ENCODE measurements at places on chromosomes 13 and 19. TPM values are rescaled to one million over a fixed set of nuclear protein-coding genes. Genes with fewer than 3 reads are reported as not detected.

DNA sequence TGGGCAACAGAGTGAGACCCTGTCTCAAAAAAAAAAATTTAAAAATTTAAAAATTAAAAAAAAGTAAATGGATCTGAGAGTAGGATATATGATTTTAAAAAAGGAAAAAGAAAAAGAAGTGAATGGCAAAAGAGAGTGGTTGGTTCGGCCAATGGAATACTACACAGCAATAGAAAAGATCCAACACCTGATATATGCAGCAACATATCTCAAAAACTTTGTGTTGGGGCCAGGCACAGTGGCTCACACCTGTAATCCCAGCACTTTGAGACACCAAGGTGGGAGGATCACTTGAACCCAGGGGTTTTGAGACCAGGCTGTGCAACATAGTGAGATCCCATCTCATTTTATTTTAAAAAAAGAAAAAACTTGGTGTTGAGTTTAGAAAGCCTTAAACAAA, 1.4 kb upstream of the LYPD3 start:
- DNase-seq: no peak

DNA sequence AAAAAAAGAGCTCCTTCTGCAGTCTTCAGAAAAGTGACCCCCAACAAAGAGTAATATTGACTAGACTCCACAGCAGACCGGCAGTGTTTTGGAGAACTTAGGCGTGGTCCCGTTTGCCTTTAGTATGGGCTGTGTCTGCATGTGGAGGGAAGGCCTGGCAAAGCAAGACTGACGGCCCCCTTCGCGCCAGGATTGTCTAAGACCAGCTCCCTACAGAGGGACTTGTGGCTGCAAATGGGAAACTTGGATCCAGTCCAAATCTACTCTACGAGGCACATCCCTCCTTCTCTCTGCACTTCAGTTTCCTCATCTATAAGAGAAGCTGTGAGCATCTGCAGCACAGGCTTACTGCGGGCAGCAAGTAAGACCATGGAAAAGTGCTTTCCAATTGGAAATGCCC, 350.0 kb downstream of the ZNF536 start:
- DNase-seq: no peak

GRCh38 chr13:32427852-32428580, at the start of gene N4BP2L1:
Gene N4BP2L1 (minus strand): TSS chr13:32428130. CDS start chr13:32428082, 48 bp downstream.
- peak; percentile 73 for DNase-seq

DNA sequence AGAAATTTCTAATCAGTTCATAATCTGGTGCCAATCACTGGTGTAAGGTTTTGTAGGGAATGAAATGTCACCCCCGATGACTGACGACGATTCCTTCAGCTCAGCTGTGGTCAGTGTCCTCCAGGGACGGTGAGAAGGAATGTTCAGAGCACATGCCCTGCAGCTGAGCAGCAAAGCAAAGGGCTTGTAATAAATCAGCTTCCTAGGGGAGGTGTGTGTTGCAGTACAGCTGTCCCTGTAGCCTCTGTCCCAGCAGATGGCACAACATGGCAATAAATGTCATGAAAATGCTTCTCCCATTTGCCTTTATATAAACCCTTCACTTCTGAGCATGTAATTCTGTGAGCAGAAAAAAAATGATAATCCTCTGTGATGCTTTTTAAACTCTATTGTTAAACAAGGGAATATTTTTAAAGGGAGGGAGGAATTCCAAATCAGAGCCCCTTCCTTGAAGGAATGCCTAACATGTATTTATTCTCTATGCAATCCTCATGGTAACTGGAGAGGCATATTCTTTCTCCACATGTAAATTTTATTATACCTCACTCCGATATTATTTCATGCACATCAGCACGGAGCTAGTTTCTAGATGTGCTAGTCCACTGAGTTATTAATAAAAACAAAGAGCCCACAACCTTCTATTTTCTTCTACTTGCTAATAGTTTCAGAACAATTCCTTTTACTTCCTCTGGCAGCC, 102.5 kb downstream of the FAM216B start:
- no peak for DNase-seq

GRCh38 chr13:50277127-50277526, 261.9 kb downstream of the KCNRG start:
- no peak for DNase-seq

- no peak for DNase-seq
Observed at GRCh38 chr19:46637224-46637623, 1.2 kb upstream of the GNG8 start.

GRCh38 chr19:2242092-2242537, 5.5 kb downstream of the SF3A2 start:
- DNase-seq: no peak

- DNase-seq: no peak
Observed at GRCh38 chr13:36778083-36778671, 40.8 kb upstream of the RFXAP start.

GRCh38 chr19:14091813-14092462, 1.4 kb upstream of the SAMD1 start:
- DNase-seq: peak; percentile 31

DNA sequence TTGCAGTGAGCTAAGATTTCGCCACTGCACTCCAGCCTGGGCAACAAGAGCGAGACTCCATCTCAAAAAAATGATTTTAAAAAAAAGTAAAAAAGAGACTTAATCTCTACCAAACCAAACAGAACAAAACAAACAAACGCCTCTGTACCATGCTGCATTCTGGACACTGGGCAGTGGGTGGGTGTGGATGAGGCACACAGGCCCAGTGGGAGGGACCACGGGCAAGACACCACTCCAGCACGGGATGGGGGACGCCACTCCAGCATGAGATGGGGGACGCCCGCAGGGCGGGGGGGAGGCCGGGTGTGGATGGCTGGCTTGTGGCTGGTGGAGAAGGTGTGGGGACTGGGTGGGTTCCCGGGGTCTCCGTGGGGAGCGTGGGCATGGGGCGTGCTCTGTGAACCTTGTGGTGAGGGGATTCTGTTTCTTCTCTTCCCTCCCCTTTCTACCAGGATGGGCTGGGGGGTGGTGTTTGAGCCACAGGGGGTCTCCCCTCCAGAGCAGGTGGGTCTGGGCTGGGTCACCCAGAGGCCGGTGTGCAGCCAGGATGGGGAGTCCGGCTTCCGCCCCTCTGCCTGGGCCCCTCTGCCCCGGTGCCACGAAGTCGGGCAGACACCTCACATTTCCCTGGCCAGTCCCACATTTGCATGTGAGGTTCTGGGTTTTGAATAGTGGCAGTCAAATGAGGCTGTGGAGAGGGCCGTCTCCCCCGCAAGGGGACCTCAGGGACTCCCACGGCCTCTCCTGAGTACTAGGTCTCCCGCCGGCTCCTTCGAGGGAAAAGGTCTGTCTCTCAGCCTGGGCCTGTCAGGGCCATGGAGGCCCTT, 23.9 kb upstream of the MATK start:
- no peak for DNase-seq

GRCh38 chr19:17829855-17830566, 8.7 kb upstream of the INSL3 start:
- no peak for DNase-seq

- no peak for DNase-seq
Observed at GRCh38 chr13:42680748-42681147, 100.6 kb upstream of the FAM216B start.

GRCh38 chr13:69999875-70000274, 107.8 kb upstream of the ATXN8OS start:
- DNase-seq: no peak

- DNase-seq: no peak
Observed at GRCh38 chr13:66821551-66821950, 408.6 kb downstream of the PCDH9 start.

- no peak for DNase-seq
Observed at GRCh38 chr13:105627270-105627669, 908.2 kb downstream of the EFNB2 start.

- DNase-seq: no peak
Observed at GRCh38 chr13:55439450-55439849, 1701.3 kb upstream of the PRR20A start.

GRCh38 chr19:35089554-35089953, 26.1 kb upstream of the FXYD3 start:
- DNase-seq: no peak

DNA sequence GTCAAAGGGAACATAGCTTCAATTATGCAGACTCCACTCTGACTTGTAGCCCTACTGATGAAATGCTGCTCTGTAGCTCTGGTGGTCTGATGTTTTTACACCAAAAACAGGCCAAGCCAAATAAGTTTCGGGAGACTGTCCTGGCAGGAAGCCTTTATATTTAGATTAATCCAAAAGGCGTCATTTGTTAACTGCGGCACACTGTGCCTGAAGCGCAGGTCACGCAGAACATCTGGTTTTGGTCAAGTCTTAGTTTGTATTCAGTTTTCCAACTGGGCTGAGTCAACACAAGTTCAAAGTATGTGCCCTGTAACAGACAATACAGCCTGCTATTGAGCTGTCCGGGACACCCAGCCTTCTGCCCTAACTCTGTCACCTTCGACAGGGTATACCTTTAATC, 154.6 kb upstream of the IPO5 start:
- no peak for DNase-seq

- no peak for DNase-seq
Observed at GRCh38 chr13:114194853-114195252, 15.8 kb downstream of the CFAP97D2 start.

- DNase-seq: peak; percentile 50
Observed at GRCh38 chr13:97434397-97435201, 630 bp downstream of the RAP2A start.

GRCh38 chr13:19597523-19597922, 35.9 kb upstream of the MPHOSPH8 start:
- no peak for DNase-seq

DNA sequence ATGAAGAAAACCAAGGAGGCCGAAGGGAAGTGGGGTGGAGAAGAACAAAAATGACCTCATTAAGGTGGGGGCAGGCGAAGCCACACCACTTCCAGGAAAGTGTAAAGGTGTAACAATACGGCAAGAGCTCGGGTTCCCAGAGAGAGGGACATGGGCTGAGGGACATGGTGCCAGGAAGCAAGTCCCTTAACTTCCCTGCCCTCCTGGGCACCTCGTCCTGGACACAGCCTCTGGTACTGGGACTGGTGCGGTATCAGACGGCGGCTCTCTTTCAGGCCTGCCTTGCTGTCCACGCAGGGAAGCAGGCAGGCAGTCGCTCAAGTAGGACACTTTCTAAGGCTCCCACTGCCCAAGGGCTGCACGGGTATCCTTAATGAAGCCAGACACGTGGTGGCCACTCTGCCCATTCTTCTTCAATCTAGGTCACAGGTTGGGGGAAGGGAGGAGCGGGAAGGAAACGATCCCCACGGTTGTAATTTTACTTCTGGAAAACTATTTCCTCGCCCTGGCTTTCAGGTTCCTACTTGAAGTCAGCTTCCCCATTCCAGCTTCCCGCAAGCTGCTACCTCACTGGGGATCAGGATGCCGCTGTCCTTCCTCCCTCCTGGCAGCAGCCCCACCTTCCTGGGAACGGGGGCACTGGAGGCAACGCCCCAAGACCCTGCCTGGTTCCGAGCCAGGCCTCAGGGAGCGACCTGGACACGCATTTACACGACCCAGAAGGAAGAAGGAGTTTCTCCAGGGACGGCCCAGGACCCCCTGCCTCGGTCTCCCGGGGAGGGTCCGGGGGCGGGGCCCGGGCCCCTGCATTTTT, 1.2 kb downstream of the AP3D1 start:
- no peak for DNase-seq

DNA sequence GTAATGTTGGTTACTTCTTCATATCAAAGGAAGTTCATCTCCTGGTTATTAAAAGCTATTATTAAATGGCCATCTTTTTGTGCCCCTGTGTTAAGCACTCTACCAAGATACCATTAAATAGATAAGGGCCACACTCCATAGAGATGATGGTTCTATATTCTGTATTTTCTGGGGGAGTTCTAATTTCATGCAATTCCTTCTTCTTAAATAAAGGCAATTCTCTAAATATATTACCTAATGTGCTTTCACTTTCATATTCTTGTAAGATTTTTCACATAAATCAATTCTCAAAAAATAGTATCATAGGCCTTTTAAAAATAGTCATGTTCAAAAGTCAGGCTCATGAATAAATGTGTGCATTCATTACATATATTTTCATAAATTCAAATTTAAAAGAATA, 47.0 kb upstream of the USPL1 start:
- no peak for DNase-seq

GRCh38 chr19:7460562-7460966, 28.3 kb downstream of the PEX11G start:
- no peak for DNase-seq

DNA sequence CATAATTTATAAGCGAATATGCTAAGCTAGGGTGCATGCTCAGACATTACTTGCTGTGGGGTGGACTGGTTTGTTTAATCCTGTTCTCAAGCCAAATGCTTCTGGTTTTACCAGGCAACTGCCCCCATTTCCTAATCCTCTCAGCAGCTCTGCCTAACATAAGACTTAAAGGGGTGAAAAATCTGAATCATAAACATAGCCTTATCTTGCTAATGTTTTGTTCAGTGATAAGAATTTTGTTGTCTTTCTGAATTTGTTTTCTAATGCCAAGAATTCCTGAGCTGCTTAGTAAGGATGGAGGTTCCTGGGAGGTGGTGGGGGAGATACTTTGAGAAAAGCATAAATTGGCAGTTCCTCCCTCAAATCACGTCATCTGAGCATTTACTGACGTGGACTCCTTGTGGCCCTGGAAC, 42.7 kb downstream of the ING1 start:
- no peak for DNase-seq

DNA sequence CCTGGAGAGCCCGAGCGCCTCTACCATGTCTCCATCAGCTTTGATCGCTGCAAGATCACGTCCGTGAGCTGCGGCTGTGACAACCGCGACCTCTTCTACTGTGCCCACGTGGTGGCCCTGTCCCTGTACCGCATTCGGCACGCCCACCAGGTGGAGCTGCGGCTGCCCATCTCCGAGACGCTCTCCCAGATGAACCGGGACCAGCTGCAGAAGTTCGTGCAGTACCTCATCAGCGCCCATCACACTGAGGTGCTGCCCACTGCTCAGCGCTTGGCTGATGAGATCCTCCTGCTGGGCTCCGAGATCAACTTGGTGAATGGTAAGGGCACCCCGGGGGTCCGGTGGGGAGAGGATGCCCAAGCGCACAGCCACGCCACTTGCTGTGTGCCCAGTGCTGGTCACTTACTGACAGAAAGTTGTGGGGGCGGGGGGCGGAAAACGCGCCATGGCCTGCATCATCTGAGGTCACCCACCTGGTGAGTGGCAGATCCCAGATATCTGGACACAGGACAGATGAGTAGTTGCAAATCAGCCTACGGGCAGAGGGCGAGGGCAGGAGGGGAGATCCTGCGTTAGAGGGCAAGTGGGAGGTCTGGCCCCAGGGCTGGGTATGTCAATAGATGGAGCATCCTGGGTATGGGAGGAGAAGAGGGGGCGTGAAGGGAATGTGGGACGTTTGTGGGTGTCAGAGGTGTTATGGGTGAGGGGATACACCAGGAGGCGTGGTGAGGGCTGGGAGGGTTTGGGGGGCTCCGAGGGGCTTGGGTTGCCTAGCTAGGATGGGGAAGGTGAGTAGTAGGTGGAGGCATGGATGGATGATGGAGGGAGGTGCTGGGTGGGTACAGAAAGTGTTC, 9.8 kb downstream of the ZSWIM4 start:
- DNase-seq: no peak

GRCh38 chr13:46297361-46297811, 85.7 kb downstream of the LRRC63 start:
- DNase-seq: no peak

Gene SH2D3A
- total RNA-seq: 45.8 TPM

Gene UTP14C
- 11.6 TPM for total RNA-seq

Gene PPP5C
- total RNA-seq: 47.7 TPM

Gene LYL1
- total RNA-seq: 6.6 TPM

Gene MED25
- 39.8 TPM for total RNA-seq

Gene KLK4
- not detected for total RNA-seq

Gene CYP2A6
- not detected for total RNA-seq

Data from naive thymus-derived CD8-positive, alpha-beta T cell (primary cell).